ENCODE measurements at places on chromosomes 6 and 20.

DNA sequence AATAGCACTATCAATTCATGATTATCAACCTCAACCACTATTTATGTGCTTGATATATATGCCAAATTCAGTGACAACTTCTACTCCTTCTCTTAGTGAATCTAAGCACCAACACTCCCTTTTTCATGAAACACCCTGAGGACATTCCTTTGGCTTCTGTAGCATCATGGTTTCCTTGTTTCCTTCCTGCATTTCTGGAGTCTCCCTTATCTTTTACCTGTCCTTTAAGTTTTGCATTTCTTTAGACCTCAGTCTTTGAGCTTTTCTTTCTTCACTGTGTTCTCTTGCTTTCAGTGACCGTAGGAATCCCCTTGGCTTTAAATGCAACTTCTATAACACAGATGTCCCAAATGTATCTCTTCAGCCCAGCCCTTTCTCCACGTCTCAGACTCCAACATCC, 143.8 kb upstream of the MLIP start:
- no peak for ATAC-seq

DNA sequence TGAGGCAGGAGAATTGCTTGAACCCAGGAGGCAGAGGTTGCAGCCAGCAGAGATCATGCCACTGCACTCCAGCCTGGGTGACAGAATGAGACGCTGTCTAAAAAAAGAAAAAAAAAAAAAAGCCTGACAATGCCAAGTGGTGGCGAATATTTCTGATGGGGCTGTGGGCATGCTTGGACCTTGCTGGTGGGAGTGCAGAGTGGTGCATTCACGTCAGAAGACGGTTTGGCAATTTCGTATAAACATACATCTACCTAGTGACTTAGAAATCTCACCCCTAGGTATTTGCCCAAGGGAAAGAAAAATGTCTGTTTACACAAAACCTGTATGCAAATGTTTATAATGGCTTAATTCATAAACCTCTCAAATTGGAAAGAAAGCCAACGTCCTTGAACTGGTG, 33.6 kb downstream of the CTCFL start:
- ATAC-seq: no peak

GRCh38 chr6:3575166-3575565, 118.3 kb upstream of the SLC22A23 start:
- no peak for ATAC-seq

DNA sequence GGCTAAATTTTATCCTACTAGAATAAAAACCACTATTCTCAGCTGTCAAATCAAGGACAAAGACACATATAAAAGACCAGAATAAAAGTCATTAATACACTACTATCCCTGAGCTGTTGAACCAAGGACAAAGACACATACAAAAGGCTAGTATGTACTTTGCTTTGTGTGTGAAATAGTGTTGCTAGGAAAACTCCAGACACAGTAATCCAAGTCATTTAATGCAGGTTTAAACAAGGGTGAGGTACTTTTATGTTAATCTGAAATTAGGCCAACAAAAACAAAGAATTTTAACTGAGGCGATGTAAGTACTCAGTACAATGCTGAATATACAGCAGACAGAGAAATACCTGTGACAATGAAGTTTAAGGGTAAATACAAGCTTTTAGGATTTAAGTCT, 18.9 kb downstream of the GCLC start:
- ATAC-seq: peak; percentile 35

- ATAC-seq: no peak
Measured at GRCh38 chr6:160222491-160222890, 36.1 kb downstream of the SLC22A2 start.

GRCh38 chr6:139187489-139187888, 52.6 kb downstream of the HECA start:
- no peak for ATAC-seq

DNA sequence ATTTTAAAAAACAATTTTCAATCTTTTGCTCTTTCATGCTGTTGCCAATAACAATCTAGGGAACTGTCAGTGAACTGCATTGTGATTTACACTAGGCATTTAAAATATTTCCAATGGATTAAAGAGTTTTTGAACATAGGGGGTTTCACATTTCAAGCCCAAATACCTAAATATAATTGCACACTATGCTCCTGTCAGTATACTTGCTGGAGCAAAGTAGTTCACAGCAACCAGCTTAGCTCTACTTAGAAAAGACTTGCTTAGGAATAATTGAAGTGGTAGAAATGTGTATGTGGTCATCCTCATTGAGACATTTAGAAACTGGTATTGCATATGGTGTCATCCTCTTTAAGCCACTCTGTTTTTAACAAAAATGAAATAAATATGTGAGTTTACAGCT, 41.7 kb upstream of the REV3L start:
- ATAC-seq: no peak

DNA sequence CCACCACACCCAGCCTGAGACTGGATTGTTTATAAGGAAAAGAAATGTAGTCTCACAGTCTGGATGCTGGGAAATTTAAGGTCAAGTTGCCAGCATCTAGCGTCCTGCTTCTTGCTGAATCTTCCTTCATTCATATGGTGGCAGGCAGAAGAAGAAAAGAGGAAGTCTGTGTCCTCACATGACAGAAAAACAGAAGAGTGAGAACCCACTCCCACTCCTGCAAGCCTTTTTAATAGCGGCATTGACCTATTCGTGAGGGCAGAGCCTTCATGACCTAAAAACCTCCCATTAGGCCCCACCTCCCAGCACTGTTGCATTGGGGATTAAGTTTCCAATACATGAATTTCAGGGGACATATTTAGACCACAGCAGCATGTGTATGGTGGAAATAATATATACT, 160.8 kb upstream of the BMP2 start:
- no peak for ATAC-seq

DNA sequence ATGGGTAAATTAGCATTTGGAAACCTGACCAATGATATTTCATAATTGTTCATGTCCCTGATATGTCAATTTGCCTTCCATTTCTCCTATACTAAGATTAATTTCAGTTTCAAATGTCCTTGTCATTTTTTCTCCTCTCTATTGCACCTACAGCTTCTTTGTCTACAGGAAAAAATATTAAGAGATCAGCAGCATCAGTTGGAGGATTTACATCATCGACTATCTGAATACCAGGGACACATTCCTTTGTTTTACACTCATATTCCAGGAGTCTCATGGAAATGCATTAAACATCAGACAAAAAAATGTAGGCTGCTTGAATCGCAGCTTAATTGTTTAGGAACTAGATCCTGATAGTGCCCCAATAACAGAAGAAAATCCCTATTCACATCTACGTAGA, 188.2 kb downstream of the PRKN start:
- no peak for ATAC-seq

DNA sequence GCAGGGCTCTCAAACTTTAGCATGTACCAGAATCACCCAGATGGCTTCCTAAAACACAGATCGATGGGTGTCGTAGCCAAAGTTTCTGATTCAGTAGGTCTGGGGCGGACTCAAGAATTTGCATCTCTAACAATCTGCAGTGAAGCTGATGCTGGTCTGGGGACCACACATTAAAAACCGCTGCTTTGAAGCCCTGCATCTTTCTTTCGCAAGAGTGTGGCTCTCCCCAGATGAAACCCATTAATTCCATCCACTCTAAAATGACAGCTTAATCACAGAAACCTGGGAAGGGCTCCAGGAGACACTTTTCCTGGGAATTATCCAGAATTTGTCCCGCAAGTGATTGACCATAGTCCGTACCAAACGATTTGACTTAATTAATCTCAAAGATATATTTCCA, 319.8 kb upstream of the PLCB4 start:
- no peak for ATAC-seq

DNA sequence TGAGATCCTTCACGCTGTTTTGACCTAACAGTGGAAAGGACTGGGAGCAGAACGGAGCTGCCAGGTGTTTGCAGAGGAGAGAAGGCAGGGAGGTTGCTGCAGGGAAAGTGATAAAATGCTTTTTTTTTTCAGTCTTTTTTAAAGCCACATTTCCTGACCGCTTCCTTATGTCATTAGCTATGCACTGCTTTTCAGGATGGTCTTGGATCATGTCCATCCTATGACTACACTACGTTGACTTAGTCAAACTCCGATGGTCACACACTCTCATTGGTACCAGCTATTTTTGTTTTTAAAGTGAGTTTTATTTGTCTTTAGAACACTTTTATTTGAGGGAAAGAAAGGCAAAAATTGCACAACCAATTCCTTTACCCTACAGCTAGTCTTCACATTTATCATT, 89.2 kb upstream of the EXOC2 start:
- ATAC-seq: no peak

DNA sequence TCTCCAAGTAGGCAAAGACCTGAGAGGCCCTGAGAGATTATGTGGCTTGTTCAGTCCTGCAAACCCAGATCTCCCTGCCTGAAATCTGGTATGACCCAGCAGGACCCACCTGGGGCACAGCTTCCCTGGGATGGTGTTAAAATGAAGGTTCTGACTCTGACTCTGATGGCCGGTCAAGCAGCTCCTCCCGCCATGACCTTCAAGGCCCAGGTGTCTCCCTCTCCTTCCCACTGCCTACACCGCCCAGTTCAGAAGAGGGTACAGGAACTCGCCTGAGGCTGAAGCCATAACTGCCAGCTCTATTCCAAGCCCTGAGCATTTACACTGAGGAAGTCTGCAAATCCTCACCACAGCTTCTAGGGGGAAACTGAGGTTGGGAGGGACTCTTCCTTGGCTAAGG, 5.9 kb upstream of the CST7 start:
- ATAC-seq: no peak

DNA sequence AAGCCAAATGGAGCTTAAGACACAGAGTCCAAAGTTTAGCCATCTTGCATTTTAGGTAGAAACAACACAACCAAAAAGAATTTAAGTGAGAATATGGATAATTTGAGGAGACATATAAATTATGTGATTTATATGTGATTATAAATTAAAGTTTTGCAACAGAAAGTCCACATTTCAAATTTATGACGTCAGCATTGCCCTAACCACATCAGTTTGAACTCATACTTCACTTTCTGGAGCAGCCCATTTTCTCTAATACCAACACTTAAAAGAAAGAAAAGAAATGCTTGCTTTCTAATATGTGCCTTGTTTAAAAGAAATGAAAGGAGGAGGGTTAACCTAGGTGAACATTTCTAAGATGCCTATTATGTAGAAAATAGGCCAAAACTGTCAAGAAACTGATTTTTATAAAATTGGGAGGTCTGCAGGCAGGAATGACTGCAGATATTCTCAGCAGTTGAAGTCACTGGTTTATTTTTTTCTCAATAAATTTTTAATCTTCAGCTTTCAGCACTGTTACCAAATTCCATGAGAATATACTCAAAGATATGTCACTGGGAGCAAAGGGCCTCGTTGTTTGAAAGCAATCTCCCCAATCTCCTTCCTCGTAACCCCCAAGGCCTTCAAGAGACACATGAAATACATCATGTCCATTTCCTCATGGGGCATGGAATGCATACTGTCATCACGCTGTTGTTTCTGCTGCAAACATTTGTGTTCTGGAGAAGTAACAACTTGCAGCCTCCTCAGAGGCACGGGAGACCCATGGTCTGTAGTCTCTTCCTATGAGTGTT, 137.8 kb downstream of the SOD2 start:
- ATAC-seq: no peak

- ATAC-seq: no peak
Measured at GRCh38 chr20:53655625-53656292, 62.1 kb upstream of the ZNF217 start.

GRCh38 chr6:67331304-67331703, 1303.8 kb upstream of the ADGRB3 start:
- no peak for ATAC-seq

DNA sequence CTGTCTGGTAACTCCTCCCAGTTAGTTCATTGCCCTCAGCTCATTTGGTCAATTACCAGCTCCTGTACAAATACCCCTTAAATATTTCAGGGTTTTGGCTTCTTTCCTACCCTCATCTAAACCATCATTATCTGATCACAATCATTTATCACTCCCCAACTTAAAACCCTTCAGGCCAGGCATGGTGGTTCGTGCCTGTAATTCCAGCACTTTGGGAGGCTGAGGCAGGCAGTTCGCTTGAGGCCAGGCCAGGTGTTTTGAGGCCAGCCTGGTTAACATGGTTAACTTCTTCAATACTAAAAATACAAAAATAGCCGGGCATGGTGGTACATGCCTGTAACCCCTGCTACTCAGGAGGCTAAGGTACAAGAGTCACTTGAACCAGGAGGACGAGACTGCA, 9.4 kb downstream of the TGIF2 start:
- ATAC-seq: no peak

GRCh38 chr6:3617681-3618311, 133.7 kb downstream of the PXDC1 start:
- ATAC-seq: no peak

DNA sequence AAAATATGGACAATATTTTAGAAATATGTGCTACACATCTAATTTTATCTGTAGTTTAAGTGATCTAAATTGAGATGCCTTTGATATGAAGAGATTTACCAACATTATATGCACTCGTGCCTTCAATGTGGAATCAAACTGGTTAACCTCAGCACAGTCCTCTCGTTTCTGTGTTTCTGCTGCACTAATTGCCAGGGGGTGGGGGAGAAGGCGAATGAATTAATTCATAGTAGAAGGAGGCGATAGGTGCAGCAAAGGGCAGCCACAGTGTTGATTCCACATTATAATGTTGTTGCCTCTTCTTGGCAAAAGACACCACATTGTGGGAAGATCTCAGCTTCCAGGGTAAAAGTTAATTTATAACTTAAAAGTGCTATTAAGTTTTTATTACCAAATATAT, 161.6 kb downstream of the QKI start:
- no peak for ATAC-seq

DNA sequence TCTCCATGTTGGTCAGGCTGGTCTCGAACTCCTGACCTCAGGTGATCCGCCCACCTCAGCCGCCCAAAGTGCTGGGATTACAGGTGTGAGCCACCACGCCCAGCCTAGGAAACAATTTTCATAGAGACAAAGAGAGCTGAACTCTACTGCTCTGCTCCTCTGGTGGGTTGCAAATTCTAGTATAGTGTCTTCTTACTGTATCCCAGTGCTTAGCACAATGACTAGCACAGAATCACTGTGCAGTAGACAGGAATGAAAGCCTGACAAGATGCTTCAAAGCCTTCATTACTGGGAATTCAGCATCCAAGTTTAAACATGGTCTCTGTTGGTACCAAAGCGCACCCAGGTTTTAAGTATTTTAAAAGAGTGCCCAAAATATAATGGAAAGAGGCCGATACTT, 96.5 kb upstream of the SALL4 start:
- ATAC-seq: no peak

GRCh38 chr20:49435639-49436038, 46.8 kb downstream of the KCNB1 start:
- no peak for ATAC-seq

Measured in esophagus mucosa (tissue), 1 donor.